ENCODE measurements at places on chromosomes 13 and 19. TPM values are rescaled to one million over a fixed set of nuclear protein-coding genes. Genes with fewer than 3 reads are reported as not detected.
A peak's percentile ranks its signal among the peaks of the same experiment; 100 is the strongest.

- no peaks in the 10 kb centered on the region for H3K27me3 ChIP-seq
- no peak overlapping the region for H3K4me3 ChIP-seq
- H3K36me3 ChIP-seq = peaks cover 7% of the 10 kb centered on the region
- DNase-seq = no peak
- H3K4me1 ChIP-seq = peaks cover 8% of the 10 kb centered on the region
- H3K27ac ChIP-seq = no peak overlapping the region
These were observed 2.8 kb downstream of the ARID3A start for GRCh38 chr19:928471-929202.

Gene KCNN4
- total RNA-seq = 165 TPM

Gene CCNE1
- 55.8 TPM for total RNA-seq

GRCh38 chr19:5567970-5568407 lies 236 bp upstream of the TINCR start:
- no peak overlapping the region for H3K27ac ChIP-seq
- H3K4me1 ChIP-seq = no peaks in the 10 kb centered on the region
- H3K36me3 ChIP-seq = no peaks in the 10 kb centered on the region
- no peak overlapping the region for H3K4me3 ChIP-seq
- H3K27me3 ChIP-seq = no peaks in the 10 kb centered on the region
- DNase-seq = no peak

DNA sequence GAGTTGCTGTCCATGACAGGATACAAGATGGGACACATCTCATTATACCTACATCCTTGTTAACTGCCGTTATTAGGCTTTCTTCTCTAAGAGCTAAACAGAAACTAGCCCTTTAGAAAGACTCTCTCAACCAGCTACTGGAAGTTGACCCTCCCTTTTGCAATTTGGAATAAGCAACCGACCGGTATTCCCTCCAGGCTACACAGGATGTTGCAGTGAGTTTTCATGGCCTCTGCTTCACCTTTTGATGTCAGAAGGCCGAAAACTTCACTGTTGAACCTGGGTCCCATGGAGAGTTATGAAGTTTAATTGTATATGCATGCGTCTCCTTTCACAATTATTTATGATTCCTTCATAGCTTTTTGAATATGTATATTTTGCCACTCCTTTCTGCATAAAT lies 1042.5 kb upstream of the SPRY2 start:
- DNase-seq = no peak
- H3K27ac ChIP-seq = no peak overlapping the region
- H3K36me3 ChIP-seq = no peaks in the 10 kb centered on the region

GRCh38 chr13:52736891-52737290 lies 2.7 kb downstream of the CNMD start:
- DNase-seq = no peak
- H3K36me3 ChIP-seq = no peaks in the 10 kb centered on the region
- no peak overlapping the region for H3K4me3 ChIP-seq
- no peak overlapping the region for H3K27ac ChIP-seq
- peaks cover 35% of the 10 kb centered on the region for H3K27me3 ChIP-seq

DNA sequence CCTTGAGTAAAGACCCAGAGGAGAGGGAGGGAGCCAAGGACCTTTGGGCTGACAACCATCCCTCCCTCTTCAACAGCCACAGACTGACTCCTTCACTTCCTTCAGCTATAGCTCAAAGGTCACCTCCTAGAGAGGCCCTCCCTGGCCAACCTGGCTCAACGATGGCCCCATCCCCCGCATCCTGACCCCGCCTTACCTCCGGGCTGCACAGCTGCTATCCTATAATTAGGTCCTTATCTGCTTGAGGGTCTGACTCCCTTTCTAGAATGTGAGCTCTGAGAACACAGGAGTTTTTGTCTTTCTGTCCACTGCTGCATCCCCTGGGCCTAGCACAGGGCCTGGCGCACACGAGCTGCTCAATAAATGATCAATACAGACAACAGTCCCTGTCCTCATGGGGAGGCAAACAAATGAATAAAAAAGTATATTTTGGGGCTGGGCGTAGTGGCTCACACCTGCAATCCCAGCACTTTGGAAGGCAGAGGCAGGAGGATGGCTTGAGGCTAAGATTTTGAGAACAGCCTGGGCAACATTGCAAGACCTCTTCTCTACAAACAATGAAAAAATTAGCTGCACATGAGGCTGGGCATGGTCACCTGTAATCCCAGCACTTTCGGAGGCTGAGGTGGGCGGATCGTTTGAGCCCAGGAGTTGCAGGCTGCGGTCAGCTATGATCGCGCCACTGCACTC lies 6.6 kb upstream of the LGALS4 start:
- H3K27ac ChIP-seq = no peak overlapping the region
- no peak for DNase-seq

DNA sequence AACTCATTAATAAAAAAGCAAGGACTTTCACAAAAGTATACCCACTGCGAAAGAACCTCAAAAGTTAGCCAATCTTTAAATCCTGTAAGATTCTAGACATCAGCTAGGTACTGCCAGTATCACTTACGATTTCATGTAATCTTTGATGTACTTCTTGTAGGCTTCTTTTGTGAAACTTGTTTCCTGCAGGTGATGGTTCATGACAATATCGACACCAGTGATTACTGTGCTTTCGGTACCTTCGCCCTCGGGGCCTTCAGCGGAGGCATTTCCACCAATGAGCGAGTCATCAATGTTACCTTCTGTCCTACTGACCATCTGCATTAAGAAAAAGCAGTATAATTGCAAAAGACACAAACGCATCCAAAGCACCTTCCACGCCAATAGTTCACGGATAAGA lies 1.1 kb downstream of the TPT1 start:
- H3K36me3 ChIP-seq = peaks cover 73% of the 10 kb centered on the region
- peak overlapping the region; percentile 99 for H3K4me3 ChIP-seq
- H3K4me1 ChIP-seq = peaks cover 57% of the 10 kb centered on the region
- no peaks in the 10 kb centered on the region for H3K27me3 ChIP-seq

GRCh38 chr19:38839816-38840582 lies 8.4 kb upstream of the ECH1 start:
- peaks cover 91% of the 10 kb centered on the region for H3K36me3 ChIP-seq
- no peak for DNase-seq
- peaks cover 53% of the 10 kb centered on the region for H3K4me1 ChIP-seq
- peak overlapping the region; percentile 77 for H3K27ac ChIP-seq
- H3K4me3 ChIP-seq = peak overlapping the region; percentile 52
- H3K27me3 ChIP-seq = no peaks in the 10 kb centered on the region

DNA sequence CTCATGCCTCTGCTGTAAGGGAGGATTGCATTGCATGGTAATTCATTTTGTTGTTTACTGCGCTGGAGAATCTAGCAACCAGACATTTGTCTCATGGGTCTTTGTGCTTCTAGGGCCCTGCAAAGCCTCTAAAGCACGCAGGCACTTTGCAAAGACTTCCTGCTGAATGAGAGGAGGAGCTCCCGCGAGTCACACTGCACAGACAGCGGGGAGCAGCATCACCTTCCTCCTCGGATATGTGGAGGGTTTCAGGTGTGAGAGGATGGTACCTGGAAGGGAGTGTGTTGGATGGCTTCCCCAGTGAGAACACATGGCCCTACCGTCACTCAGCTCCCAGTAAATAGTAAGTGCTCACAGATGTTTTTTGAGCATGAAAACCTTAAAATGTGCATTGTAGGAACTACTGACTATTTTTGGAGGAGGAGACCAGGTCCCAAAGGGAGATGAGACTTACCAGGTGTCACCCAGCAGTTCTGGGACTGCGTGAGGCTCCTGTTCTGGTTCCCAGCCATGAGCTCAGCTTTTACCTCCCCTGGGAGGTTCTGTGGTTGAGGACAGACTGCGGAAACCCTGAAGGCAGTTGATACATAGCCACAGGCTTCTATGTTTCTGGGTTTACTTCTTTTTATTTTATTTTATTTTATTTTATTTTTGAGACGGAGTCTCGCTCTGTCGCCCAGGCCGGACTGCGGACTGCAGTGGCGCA lies 278.0 kb downstream of the FGF9 start:
- H3K4me1 ChIP-seq = no peaks in the 10 kb centered on the region
- no peak overlapping the region for H3K27ac ChIP-seq
- no peak for DNase-seq
- H3K27me3 ChIP-seq = no peaks in the 10 kb centered on the region
- H3K4me3 ChIP-seq = no peak overlapping the region

GRCh38 chr19:35299523-35300338 lies 7.8 kb downstream of the MAG start:
- H3K4me1 ChIP-seq = peaks cover 7% of the 10 kb centered on the region
- H3K27ac ChIP-seq = no peak overlapping the region
- no peaks in the 10 kb centered on the region for H3K36me3 ChIP-seq

Gene SHISA7
- not detected for total RNA-seq

- H3K27me3 ChIP-seq = peaks cover 2% of the 10 kb centered on the region
- H3K27ac ChIP-seq = no peak overlapping the region
- DNase-seq = peak; percentile 42
- H3K4me1 ChIP-seq = no peaks in the 10 kb centered on the region
- H3K36me3 ChIP-seq = no peaks in the 10 kb centered on the region
These were observed 9.7 kb downstream of the TEX29 start for GRCh38 chr13:111330066-111330610.

DNA sequence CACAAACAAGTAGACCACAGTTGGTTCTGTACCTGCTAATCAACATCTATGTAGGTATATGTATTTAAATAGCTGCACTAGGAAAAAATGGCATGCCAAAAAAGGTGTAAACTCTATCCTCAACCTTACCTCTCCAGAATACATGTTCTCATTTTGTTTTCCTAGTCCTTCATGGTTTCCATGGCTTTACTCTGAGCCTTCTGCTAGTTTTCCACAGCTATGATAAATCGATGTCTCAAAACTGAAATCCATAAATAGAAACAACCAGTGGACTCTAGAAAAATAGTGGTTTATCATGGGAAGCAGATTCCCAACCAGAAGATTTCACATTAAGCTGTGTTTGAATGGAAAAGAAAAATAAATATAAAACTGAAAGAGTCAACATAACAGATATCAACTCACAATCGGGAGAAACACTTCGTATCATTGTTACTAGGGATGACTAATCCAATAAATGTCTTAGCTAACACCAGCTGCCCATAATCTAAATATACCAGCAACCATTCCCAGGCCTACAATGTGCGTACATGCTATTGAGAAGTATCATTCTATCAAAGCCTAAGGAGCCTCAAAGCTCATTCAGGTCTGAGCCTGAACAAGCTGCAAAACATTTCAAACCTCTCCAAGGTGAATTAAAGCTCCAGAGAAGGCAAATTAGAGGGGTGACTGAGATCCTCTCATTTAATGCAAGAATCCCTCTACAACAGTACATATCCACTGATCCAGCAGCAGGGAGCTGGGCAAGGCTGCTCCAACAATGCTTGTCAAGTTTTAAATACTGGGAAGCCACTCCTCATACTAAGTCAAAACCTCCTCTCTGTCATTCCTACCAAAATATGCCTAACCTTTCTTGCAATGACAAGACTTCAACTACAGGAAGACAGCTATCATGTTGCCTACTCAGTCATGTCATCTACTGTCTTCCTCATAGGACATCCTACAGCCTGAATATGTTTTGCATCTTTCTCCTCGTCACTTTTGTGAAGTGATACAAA lies 90.2 kb downstream of the KCTD12 start:
- peaks cover 2% of the 10 kb centered on the region for H3K27me3 ChIP-seq
- H3K27ac ChIP-seq = no peak overlapping the region

- no peak overlapping the region for H3K4me3 ChIP-seq
- peaks cover 3% of the 10 kb centered on the region for H3K4me1 ChIP-seq
- no peak for DNase-seq
- H3K27me3 ChIP-seq = peaks cover 18% of the 10 kb centered on the region
These were observed 308.4 kb downstream of the DLEU7 start for GRCh38 chr13:50535050-50535449.

DNA sequence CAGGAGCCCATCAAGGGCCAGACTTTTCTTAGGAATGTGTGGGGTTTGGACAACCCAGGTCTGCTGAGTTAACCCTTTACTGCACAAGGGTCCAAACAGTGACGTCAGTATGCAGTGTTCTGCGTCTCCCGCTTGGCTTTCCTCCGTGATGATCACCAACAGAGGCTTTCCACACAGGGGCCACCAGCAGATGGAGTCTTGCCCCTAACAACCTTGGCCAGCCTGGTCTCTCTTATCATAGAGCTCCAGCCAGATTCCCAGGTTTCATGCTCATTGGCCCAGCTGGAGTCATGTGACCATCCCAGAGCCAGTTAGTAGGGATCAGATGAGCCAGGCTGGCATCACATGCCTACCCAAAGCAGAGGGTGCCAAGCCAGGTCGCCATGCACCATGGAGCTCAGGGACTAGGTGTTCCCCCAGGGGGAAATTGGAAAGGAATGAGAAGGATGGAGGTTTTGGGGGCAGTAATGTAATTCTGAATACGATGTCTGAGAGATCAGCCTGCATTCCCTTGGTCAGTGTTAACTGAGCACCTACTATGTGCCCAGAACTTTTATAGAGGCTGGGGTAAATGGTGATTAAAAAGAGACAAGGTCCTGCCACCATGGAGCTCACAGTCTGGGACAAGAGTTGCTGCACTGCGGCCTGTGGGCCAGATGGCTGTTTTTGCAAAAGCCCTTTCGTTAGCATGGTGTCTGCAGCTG lies 61.2 kb downstream of the MYH14 start:
- DNase-seq = no peak
- H3K4me3 ChIP-seq = no peak overlapping the region
- H3K27ac ChIP-seq = no peak overlapping the region
- no peaks in the 10 kb centered on the region for H3K4me1 ChIP-seq
- peaks cover 6% of the 10 kb centered on the region for H3K27me3 ChIP-seq

- DNase-seq = no peak
- H3K4me1 ChIP-seq = peaks cover 6% of the 10 kb centered on the region
- no peaks in the 10 kb centered on the region for H3K36me3 ChIP-seq
- no peaks in the 10 kb centered on the region for H3K27me3 ChIP-seq
These were observed 187.0 kb upstream of the KL start for GRCh38 chr13:32829269-32829668.

DNA sequence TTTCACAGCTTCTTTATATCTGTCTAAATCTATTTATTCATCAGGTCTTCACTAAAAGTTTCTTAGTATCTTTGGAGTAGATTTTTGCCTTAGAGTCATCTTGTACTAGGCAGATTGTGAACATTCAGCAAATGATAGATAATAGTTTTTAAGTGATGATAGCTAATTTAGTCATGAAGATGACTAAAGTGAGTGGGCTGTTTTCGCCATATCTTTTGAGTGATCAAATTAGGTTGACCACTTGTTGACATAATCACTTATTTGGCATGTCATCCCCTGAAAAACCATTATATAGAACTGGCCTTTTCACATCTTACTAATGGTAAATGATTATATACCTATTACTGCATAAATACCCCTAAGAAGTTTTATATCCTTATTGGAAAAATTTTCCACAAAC lies 999.2 kb downstream of the PCDH17 start:
- no peaks in the 10 kb centered on the region for H3K4me1 ChIP-seq
- H3K36me3 ChIP-seq = no peaks in the 10 kb centered on the region
- no peak overlapping the region for H3K27ac ChIP-seq
- H3K27me3 ChIP-seq = no peaks in the 10 kb centered on the region
- DNase-seq = no peak

- H3K4me1 ChIP-seq = peaks cover 12% of the 10 kb centered on the region
- no peaks in the 10 kb centered on the region for H3K36me3 ChIP-seq
- H3K27me3 ChIP-seq = no peaks in the 10 kb centered on the region
- DNase-seq = no peak
- no peak overlapping the region for H3K27ac ChIP-seq
These were observed 14.5 kb downstream of the IRS2 start for GRCh38 chr13:109771926-109772325.
